D721Med (cell line): ENCODE measurements at places on chromosomes 16 and 17.

GRCh38 chr16:66881014-66881417 lies 701 bp downstream of the PDP2 start:
- no peak for DNase-seq

- DNase-seq, result no peak
Observed at GRCh38 chr17:30812218-30813177, 12.0 kb downstream of the CRLF3 start.

GRCh38 chr17:68277807-68278206 lies 13.1 kb downstream of the SLC16A6 start:
- DNase-seq, result no peak

- DNase-seq, result no peak
Observed at GRCh38 chr16:1656808-1657617, 21.1 kb upstream of the JPT2 start.

DNA sequence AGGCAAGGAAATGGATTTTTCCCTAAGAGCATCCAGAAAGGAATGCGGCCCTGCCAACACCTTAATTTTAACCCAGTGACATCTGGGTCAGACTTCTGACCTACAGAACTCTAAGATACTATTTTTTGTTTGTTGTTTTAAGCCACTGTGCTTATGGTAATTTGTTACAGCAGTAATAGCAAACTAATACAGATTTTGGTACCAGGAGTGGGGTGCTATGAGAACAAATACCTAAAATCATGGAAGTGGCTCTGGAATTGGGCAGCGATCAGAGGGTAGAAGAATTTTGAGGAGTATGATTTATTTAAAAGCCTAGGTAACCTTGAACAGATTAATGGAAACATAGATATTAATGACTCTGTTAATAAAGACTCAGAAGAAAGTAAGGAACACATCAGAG lies 208.2 kb downstream of the ZNF423 start:
- DNase-seq, result no peak

DNA sequence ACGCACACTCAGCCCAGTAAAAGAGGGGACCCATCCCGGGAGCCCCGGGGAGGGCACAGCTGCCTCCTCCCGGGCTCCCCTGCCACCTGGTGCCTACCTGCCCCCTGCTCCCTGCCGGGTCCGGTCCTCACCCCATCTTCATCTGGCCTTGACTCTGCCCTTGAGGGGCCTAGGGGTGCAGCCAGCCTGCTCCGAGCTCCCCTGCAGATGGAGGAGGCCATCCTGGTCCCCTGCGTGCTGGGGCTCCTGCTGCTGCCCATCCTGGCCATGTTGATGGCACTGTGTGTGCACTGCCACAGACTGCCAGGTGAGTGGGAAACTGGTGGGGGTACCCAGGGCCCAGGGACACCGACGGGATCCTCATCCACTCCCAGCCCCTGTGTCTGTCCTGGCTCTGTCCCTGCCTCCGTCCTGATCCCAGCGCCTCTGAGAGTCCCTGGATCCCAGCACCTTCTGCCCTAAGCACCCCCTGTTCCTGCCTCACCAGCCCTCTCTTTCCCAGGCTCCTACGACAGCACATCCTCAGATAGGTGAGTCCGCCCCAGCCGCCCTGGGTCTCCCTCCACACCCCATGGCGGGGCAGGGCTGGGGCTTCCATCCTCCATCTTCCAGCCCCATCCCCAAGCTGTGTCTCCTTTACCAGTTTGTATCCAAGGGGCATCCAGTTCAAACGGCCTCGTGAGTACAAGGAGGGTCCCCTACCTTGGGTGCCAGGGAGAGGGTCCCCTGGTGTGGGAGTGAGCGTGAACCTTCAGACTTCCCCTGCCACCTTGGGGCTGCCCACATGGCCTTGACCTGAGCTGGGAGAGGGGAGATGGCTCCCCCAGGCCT lies 574 bp downstream of the LAT start:
- DNase-seq, result no peak

GRCh38 chr16:49581630-49582298 lies 208.2 kb downstream of the C16orf78 start:
- no peak for DNase-seq
